Natural killer cell treated with Interleukin-12 subunit alpha and Interleukin-12 subunit beta and Interleukin-15 and Interleukin-18, amount 100 ng/mL, for 72 hours (primary cell): ENCODE measurements at places on chromosomes 7 and 10.

DNA sequence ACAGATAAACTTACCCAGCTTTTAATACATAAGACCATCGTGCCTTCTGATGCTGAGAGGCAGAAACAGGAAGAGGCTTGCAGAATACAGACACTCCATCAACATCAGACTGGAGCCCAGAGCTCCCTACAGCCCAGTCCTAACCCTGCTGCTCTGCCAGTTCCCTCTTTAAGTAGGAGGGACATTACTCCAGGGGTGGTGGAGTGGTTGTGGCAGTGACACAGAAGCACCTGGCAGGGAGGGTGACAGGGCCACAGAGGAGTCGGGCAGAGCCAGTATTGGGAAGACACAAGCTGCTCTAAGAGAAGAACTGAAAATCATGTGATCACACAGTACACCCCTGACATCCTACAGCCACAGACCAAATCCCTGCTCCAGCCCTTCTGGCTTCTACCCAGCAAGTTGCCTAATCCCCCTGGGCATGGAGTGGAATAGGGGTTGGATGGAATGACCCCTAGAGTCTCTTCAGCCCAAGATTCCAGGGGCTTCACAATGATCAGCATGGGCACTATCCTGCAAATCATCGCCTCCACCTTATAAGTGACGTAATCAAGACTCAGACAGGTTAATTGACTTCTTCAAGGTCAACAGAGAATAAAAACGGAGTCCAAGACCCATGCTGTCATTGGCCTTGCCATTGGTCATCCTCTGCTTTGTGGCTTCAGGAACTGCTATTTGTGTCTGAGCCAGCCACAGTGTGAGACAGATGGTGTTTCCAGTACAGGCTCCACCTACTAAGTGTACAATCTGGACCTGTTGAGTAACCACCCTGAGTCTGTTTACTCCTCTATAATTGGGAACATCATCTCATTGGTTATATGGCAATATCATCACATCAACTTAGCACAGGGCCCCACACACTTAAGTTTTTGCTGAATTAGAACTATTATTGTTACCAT is 61.1 kb upstream of the ZMIZ1 start:
- no peak for DNase-seq

DNA sequence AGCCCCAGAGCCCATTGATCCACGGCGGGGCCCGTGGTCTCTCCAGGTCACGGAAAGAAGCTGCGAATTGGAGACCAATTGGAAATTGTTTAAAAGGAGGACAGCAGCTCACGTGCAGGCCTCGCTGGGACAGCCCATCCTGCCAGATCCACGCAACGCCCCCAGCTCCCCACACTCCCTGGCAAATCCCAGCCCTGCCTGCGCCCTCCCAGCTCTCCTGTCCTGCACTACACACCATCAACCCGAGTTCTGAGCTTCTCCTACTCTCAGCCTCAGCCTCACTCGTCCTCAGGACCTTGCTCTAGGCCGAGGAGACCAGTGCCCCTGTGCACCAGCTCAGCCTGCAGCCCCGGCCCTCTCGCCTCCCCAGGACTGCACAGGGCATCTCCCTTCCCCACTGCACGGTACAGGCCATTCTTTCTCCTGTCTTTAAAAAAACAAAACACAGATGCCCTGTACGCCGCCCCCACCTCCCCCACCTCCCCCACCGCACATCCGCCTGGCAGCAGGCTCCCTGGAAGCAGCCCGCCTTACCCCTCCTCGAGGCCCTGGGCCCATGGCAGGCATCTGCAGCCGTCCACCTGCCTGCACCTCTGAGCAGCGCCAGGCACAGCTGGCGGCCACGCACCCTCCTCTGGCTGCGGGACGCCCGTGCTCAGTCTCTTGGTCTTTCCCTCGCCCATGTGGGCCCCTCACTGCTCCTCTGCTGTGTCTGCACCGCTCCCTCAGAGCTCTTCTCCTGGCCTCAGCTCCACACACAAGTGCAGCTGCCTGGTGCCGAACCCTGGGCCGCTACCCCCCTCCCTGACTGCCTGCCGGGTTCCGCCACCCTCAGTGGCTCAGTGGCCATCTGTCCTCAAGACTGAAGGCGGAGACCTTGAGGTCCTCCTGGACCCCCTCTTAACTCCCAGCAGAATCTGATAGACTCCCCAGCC is 48.5 kb upstream of the SUN1 start:
- DNase-seq = no peak

DNA sequence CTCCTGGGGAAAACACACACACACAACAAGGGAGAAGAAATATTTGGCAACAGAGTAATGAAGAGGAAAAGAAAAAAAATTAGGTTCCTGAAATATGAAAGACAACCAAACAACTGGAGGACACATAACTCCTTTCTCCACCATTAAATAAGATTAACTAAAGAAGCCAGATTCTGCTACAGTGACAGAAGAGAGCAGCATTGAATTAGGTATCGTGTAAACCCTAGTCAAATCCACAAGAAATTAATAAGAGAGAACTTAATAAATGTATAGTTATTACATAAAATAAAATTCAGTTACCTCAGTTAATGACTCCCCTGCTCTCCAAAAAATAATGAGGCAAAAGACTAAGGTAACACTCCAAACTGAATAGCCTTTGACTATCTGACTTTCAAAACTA is 306.7 kb downstream of the CRPPA start:
- no peak for DNase-seq

GRCh38 chr7:80653244-80653643 is 14.8 kb downstream of the CD36 start:
- DNase-seq = no peak

GRCh38 chr10:84007482-84007881 is 131.8 kb upstream of the GHITM start:
- no peak for DNase-seq

DNA sequence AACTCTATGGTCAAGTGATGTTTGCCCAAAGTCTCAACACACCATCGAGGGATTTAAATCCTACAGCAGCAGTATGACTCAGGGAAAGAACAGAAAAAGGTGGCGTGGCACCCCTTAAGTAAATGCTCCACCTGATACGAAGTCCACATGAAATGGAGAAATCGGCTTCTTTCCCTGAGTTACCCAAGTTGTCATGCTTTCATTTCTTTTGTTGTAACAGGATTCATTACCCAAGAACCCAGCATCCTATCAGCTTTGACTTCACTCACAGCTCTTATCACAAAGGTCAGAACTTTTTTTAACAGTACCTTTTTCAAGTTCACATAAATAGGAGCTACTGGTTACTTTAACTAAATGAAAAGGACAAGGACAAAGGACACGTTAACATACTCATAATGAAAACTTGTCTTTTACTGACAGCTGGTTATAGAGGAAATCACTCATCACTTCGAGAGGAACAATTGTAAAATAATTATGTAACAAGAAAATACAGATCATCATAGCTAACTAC is 219.8 kb upstream of the FRMD4A start:
- DNase-seq = no peak

DNA sequence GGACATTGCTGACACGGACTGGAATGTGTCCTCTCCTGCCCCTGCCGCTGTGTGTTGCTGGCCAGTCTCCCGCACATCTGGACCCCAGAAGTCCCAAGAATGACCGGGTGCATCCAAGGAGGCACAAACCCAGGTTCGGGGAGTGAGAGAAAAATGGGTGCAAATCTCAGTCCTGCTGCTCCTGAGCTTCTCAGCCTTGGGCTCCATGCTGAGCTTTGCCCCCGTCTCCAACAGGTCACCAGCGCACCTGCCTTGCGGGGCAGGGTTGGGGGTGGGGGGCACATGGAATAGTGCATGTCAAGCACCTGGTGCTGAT is 6.0 kb upstream of the NANOS1 start:
- no peak for DNase-seq

DNA sequence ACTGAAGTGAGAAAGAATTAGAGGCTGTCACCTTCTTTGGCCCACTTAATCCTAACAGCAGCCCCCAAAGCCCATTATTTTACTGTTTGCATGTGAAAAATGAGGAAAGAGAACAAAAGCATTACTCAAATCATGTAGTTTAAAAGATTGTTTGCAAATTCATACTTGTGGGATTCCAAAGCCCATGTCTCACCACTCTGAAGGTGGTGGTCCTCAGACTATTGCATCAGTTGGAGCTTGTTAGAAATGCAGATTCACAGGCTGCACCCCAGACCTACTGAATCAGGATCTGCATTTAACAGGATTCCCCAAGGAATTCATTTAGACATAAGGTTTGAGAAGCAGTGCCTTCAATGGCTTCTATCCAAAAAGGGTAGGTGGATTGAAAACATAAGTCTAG is 93.7 kb upstream of the PDE1C start:
- DNase-seq = no peak

DNA sequence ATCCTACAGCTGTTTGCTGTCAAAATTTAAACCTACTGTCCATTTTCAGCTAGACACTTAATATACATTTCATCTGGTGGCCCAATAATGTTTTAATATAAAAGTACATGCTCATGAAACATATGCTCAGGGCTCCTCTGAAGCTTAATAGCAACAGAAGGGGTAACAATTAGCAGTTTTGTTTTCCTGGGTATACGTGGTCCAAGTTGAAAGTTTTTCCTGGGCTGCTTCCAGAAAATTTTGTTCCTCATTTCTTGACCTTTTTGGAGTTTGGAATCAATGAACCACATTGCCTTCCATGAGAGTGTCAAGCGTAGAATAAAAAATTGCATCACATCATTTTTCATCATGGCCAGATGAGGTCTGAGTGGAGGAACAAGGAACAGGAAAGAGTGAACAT is 537.3 kb upstream of the MGMT start:
- DNase-seq = no peak

- DNase-seq = no peak
These were observed 67.1 kb upstream of the GSDME start for GRCh38 chr7:24824400-24824799.

- DNase-seq = no peak
These were observed 71.9 kb downstream of the NT5C2 start for GRCh38 chr10:103120977-103121735.
